ENCODE measurements at places on chromosomes 11 and 22.
A peak's percentile ranks its signal among the peaks of the same experiment; 100 is the strongest.

DNA sequence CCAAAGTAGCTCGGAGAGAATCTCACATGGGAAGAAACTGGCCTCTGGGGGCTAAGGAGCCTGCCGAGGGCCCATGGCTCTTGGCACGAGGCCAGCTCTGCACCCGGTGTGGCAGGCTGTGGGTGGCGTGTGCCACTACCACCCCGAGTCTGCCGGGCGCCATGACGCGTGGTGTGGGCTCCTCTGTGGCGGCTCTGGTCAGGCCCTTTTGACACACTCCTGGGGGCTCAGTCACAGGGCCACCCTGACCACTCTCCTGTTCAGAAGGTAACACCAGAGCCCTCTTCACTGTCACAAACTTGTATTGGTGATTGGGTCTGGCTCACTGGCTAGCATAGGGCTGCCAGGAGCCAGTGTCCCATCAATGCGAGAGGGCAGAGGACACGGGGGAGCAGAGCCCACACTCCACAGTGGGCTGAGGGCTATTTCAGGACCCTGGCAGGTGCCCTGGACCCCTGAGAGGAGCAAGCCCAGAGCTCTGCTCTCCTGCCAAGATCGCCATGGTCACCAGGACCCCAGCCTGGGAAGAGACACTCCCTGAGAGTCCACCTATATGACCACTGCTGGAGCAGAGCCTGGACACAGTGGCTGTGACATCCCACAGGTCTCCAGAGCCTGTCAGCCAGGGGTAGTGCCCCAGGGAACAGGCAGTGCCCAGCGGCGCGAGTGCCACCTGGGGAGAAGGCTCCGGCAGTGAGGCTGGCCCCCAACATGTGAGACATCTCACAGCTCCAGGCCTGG, 8.6 kb upstream of the PPM1F start:
- no peak for DNase-seq

DNA sequence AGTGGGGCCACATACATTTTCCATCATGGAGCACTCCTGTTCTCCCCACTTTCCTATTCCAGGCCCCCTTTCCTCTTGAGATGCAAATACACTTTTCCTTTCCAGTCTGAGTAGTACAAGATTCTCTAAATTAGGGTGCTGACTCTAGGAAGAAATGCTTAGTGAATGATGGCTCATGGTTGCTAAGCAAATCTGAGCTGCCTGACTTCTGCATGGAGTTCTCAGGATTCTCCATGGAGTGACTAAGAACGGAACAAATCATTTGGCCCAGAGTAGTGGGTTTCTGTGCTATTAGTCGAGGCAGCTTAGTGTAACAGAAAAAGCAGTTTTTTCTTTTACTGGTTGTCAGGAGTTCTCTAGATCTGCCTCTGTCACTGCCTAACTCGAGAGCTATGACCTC, 65.4 kb upstream of the NTM start:
- DNase-seq: no peak

DNA sequence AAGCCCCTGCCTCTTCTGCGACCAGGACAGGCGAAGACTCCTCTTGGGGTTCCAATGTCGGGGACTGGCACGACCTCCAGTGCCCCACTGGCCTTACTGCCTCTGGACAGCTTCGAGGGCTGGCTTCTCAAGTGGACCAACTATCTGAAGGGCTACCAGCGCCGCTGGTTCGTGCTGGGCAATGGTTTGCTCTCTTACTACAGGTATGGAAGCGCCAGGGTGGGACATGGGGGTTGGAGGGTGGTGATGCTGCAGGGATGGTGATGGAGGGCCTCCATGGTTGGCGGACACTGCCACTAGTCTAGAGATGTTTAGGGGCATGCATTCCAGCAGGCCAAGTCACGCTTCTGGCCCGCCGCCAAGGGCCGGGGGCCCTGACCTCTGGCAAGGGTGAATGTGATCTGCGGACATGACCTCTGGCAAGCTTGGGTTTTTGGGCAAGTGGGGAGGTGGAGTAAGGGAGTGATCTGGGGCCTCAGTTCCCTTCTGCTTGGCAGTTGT, 727 bp downstream of the OSBP2 start:
- DNase-seq: no peak

GRCh38 chr22:18968011-18968749, 32.1 kb upstream of the PRODH start:
- no peak for DNase-seq

DNA sequence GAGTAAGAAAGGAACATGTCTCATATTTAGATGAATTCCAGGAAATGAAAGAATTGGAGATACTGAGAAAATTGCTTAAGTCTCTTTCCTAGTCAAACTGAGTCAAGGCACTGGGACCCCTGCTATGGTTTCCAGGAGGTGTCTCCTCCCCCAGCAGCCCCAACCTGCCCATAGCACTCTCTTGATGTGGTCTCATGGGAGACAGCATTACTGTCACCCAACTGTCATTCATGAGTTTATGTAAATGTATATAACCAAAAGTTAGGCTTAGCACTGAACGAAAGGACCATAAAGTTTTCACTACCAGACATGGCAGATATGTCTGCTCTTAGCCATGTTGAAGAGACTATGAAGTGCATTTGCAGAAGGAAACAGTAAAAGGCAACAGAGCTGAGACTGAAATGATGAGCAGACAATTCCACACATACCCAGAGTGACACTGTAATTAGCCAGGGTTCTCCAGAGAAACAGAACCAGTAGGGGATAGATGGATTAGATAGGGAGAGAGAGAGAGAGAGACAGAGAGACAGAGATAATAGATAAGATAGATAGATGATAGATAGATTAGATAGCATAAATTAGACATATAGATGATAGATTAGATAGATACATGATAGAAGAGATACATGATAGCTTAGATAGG, 328.1 kb downstream of the BRD1 start:
- no peak for DNase-seq

DNA sequence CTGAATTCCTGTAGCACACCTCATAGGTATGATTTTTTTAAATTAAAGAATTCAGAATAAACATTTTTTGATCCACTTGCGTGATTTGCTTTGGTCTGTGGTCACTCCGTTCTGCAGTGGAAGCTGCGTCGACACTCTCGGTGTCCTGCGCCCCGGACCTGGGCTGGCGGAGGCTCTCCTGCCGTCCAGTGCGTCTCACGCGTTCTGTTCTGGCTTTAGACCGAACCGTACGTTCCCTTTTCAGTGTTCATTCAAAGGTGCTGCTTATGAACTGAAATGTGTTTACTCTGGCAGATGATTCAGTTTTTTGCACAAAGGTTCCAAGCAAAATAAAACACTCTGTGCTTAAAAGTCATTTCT, 38.2 kb downstream of the CTTN start:
- no peak for DNase-seq

GRCh38 chr11:130738611-130739010, 177.7 kb downstream of the SNX19 start:
- DNase-seq: no peak

DNA sequence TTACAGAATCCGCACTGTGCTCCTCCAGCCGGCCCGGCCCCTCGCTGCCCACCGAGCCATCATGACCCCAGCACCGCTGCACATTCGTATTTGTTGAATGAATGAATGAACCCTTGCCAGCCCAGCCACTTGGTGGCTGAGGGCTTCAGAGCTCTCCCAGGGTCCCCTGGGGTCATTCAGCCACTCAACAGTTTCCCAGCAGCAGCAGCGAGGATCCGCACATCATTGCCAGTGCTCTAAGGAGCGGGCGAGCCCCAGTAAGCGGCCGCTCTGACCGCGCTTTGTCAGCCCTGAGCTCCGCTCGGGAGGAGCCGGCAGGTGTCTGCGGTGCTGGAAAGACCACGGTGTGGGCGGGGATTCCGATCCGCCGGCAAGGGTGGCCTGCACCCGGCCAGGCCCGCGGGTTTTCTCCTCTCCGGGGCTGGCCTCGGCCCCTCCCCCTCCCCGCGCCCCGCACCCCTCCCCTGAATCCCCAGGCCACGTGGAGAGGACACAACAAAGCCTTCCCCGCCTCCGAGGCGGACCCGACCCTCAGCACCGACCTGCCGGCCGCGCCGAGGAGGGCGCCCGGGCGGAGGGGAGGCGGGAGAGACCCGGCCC, 563 bp downstream of the BID start:
- DNase-seq: no peak

DNA sequence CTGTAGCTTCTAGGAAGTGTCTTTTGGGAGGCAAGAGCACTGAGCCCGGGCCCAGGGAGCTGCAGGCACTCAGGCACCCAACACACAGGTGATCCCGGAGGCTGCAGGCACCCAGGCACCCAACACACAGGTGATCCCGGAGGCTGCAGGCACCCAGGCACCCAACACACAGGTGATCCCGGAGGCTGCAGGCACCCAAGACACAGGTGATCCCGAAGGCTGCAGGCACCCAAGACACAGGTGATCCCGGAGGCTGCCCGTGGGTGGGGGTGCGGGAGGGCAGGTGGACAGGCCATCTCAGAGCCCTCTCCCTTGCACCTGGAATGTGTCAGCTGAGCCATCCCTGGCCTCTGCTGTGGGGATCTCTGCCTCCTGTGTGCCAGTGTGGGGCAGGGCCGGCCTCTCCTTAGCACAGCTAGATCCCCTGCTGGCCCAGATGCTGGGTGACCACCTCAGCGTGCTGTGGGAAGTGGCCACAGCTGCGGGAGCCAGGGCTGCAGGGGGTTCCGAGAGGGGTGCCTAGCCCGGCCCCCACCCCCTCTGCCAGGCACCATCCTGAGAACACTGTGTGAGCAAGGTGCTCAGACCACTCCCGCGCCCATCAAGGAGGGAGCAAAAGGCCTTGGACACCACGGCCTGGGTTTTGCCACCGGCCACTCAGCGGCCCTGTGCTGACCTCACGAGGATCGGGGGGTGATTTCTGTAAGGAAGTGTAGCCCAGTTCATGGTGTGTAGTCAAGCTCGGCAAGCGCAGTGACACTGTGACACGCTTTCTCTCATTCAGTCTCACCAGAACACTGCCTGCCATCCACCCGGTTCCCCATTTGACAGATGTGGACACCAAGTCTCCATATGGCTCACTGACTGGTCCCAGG, 14.2 kb downstream of the MRGPRG start:
- no peak for DNase-seq

DNA sequence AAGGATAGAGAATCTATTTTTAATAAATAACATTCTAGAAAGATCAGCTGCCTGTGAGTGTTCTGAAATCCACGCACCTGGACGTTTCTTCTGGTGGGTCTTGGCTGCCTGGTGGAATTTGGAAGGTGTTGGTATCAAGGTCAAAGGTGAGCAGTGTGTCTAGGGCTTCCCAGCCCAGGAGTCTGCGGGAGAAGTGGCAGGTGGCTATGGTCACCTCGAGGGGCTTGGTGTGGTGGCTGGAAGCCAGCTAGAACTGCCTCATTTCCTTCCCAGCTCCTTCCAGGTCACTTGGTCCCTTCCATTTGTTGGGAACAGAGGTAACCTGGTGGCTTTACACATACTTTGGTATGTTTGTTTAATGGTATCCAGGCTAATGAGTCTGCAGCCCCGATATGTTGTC, 41.4 kb downstream of the NAT10 start:
- DNase-seq: no peak

DNA sequence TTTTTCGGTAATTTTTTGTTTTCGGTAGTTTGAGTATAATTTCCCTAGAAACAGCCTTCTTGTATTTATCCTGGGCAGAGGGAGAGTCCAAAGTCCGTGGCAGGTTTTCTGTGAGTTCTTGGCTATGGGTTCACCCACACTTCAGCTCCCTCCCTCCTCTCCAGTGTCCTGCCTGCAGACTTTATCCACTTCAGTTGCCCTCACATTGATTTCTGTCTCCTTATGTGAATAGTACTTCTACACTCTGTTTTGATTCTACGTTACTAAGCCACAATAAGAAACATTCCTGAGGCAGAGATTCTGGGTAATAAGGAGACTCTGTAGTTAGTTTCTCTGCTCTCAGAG, 868.6 kb downstream of the METTL15 start:
- DNase-seq: no peak

- DNase-seq: no peak
Measured at GRCh38 chr11:3196161-3197043, 22.2 kb downstream of the MRGPRG start.

GRCh38 chr11:132115454-132115853, 745.0 kb downstream of the NTM start:
- DNase-seq: no peak

DNA sequence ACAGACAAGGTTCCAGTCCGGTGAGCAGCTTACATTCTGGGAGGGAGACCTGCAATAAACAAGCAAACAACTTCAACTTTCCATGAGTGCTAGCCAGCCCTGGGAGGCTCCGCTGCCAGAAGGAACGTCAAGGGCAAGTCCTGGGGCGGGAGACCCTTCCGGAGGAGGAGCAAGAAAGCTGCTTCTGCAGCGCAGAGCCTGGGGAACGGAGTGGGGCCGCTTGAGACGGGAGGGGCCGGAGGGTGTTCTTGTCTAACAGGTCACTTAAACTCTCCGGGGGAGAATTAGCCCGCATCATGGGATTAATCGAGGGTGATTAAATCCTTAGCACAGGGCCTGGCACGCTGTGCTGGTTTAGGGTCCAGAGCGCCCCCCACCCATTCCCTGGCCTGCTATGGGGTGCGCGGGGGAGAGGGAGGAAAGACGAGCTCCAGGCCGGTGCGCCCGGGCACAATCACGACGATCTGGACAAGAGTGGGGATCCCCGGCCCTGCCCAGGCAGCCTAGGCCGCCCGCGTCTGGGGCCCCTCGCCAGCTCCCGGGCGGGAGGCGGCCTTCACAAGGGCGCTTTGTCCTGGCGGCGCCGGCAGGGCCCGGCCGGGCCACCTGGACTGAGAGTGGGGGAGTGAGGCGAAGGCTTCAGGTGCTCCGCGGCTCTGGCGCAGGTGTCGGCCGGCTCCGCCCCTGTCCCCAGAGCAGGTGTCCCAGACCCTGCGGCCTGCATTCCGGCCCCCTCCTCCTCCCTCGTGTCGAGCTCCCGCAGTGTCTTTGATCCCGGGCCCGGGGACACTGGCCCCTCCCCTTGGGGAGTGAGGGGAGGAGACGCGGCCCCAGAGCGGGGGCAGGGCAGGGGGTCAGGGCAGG, 663 bp upstream of the LARGE2 start:
- DNase-seq: peak; percentile 45

- DNase-seq: no peak
Measured at GRCh38 chr11:94533206-94533605, 10.5 kb upstream of the FUT4 start.

DNA sequence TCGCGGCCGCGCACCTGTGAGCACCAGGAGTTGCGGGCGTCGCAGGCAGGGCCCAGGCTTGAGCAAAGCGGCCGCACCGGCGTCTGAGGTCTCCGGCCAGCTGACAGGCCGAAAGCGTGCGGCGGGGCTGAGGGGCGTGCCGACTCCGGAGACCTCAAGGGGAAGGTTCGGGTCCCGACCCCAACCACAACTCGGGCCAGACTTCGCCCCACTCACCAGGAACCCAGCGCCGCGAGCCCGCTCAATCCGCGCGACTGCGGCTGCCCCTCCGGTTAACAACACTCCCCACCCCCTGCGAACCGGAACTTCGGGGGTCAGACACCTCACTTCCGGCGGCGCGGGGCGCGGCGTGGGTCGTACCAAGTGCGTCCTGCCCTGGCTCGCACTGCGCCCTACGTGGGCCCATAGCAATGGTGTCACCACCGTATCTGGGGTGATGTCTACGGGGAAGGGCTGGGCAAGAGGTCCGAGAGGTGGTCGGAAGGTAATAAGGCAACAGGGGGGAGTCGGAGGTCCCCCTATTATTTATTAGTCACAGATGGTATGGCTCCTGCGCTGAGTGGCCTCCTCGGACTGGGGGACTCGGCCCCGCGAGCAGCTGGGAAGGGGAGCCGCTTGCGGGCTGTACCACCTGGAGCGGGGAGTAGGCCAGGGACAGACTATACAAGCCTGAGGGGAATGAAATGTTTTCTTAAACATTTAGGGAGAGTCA, at the start of gene SYVN1:
SYVN1 (minus strand) TSS at position 280 of the 712 bp plus-strand sequence. CDS start 918 bp downstream, outside the sequence.
- DNase-seq: no peak

- DNase-seq: no peak
Measured at GRCh38 chr11:88202498-88202897, 27.3 kb upstream of the RAB38 start.

Data from left renal pelvis (tissue), 4 donors.